Activated T-cell treated with anti-CD3 and anti-CD28 coated beads, Interleukin-2, amount 50 U/mL, for 4 hours (primary cell): ENCODE measurements at places on chromosomes 2 and 18. TPM values are rescaled to one million over a fixed set of nuclear protein-coding genes. Genes with fewer than 3 reads are reported as not detected.

The LHCGR gene
- not detected for total RNA-seq

The TMEFF2 gene
- not detected for total RNA-seq

The C2orf66 gene
- total RNA-seq = not detected

The HOXD12 gene
- not detected for total RNA-seq

The GGCX gene
- total RNA-seq = 24.0 TPM

The EML6 gene
- total RNA-seq = 0.71 TPM

The ZNF892 gene
- 2.6 TPM for total RNA-seq

The NT5C1B gene
- total RNA-seq = not detected

The IMPA2 gene
- total RNA-seq = 11.4 TPM

The SKOR2 gene
- not detected for total RNA-seq

The PKP4 gene
- 17.7 TPM for total RNA-seq

The RBM44 gene
- 0.33 TPM for total RNA-seq

The ARID5A gene
- total RNA-seq = 131 TPM

The TUBB8B gene
- total RNA-seq = not detected

The FSIP2 gene
- not detected for total RNA-seq

The TANK gene
- total RNA-seq = 61.2 TPM

DNA sequence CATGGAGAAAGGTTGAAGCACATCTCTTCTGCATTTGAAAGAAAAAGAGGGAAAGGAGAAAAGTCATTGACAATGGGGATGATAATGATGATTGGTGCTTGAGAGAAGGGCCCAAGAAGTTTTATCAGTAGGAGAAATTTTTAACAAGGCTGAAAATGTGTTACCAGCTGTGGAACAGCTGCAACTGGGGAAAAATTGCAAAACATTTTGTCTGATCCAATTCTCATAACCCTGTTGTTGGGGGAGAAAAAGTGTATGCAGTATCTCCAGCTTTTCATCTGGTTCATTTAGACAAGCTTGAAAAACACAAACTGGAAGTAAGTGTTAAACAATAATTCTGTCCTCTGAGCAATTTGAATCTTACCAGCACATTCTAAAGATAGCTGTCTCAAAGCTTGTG lies 92.7 kb downstream of the CSRNP3 start:
- no peak for DNase-seq

GRCh38 chr2:160332318-160332717 lies 132.2 kb upstream of the ITGB6 start:
- no peak for DNase-seq

GRCh38 chr2:176626796-176627195 lies 357.6 kb downstream of the MTX2 start:
- no peak for DNase-seq

- no peak for DNase-seq
These were observed 22.3 kb downstream of the KIAA1328 start for GRCh38 chr18:36851202-36851590.

DNA sequence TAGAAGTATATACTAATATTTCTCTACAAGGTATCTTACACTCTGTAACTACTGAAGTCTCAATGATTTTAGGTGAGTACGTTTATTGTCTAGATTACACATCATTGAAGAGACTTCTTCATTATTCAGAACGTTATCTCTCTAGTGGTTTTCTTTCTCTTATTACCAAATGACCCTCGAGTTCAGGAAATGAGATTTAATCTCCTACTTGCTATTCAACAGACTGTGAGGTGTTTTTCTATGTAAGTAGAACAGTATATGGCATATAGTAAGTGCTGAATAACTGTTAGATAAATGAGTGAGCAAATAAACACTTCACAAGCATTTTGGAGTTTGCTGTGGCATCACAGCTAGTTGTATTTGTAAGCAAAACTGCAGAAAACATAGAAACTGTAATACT lies 947.2 kb upstream of the SLC39A10 start:
- DNase-seq = no peak

GRCh38 chr2:235734168-235734567 lies 240.3 kb downstream of the AGAP1 start:
- no peak for DNase-seq

DNA sequence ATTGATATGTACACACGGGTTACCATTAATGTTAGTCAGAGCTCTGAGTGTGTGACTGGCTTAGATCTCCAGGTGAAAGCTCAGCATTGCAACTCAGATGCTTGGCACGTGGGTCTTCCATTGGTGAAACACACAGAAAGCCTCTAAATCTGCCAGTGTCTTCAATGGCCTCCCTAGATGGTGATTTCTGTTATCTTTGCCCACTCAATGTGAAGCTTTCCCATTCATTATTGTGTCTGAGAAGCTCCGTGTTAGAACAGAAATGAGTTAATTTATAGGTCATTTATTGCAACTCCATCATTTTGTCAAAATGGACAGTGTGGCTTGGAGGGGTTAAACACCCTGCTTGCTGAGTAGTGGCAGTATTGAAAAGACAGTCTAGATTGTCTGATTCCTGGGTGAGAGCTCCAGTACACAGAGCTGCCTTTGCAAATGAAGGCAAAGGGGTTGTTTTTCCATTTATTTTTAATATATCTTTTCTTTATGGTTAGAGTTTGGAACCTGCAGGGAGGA lies 64.7 kb upstream of the GCFC2 start:
- no peak for DNase-seq

- no peak for DNase-seq
These were observed 652.5 kb upstream of the FAM98A start for GRCh38 chr2:34251578-34251977.

DNA sequence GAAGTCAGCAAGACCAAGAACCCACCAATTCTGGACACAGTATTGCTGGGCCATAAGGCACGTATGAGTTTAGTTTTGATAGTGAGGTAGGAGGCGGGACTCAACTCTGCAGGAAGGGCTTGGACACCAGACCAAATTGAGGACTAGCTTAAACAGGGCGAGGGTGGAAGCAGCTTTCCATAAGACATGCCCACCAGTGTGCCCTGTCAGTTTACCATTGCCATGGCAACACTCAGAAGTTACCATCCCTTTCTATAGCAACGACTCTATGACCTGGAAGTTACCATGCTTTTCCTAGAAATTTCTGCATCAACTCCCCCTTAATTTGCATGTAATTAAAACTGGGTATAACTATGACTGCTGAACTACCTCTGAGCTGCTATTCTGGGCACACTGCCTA lies 2.8 kb downstream of the M1AP start:
- no peak for DNase-seq

- DNase-seq = no peak
These were observed 214.0 kb downstream of the TMEM163 start for GRCh38 chr2:134504586-134505336.

DNA sequence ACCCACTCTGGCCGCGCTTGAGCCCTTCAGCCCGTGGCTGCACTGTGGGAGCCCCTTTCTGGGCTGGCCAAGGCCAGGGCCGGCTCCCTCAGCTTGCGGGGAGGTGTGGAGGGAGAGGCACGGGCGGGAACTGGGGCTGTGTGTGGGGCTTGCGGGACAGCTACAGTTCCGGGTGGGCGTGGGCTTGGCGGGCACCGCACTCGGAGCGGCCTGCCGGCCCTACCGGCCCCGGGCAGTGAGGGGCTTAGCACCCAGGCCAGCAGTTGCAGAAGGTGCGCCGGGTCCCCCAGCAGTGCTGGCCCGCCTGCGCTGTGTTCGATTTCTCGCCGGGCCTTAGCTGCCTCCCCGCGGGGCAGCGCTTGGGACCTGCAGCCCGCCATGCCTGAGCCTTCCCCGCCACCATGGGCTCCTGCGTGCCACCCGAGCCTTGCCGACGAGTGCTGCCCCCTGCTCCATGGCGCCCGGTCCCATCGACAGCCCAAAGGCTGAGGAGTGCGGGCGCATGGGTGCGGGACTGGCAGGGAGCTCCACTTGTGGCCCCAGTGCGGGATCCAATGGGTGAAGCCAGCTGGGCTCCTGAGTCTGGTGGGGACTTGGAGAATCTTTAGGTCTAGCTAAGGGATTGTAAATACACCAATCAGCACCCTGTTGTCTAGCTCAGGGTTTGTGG lies 173.7 kb upstream of the FIGN start:
- no peak for DNase-seq

GRCh38 chr2:174787487-174788205 lies 23.4 kb upstream of the CHRNA1 start:
- DNase-seq = no peak

GRCh38 chr2:177717831-177718618 lies 325.5 kb downstream of the AGPS start:
- no peak for DNase-seq

- no peak for DNase-seq
These were observed 70.2 kb downstream of the TPGS2 start for GRCh38 chr18:36758623-36759022.

DNA sequence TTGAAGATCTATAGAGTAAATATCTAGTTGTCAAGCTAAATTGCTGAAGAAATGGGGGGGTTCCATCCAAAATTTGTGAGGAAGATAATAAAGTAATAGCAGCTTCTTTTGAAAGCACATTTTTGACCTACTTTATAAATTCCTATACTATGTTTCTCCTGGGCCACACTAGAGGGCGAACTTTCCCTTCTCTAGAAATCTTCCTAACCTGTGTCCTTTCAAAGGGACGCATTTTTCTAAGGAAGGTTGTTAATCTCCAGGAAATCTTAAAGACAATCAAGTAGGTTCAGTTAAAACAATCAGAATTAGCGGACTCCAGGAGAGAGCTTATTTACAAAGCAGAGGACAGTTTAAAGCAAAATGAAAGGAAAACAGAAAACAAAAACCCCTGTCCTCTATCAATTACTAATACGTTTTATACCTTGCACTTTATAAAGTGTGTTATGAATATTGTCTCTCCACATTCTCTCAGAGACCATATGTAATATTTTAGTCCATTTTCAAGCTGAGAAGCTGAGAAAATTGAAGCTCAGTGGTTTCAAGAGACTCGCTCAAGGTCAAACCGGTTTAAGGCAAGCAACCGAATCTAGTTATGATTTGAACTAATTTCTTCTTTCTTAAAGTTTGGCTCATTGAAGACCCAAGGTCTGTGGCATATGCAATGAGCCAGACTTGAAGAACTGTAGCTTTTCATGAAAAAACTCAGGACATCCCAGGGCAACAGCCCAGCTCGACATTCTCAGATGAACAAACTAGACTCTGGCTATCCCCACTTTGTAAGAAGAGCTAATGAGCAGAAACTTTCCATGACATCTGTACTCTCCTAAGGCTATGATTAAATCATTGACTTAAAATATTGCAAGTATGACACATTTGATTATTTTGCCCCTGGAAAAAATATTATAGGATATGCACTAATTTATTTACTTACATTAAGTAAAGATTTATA lies 273.6 kb downstream of the PAX3 start:
- DNase-seq = no peak

DNA sequence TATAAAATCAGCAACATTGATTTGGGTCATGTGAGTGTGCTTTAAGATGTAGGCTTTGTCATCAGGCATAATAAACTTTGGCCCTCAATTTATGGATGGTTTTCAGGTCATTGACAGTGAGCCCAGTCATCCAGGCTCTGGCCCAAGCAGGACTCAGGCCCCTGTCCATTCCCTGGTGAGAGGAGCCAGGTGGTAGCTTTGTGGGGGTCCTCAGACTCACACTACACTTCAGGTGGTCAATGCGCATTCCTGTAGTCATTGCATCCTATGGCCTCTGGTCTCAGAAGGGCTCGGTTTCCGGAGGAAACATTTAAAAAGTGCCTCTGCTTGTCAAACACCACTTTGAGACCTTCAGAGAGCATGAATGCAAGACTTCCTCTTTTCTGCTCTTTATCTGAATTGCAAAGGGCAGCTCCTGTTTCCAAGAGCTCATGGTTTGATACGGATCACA lies 20.2 kb downstream of the LGALSL start:
- DNase-seq = no peak

DNA sequence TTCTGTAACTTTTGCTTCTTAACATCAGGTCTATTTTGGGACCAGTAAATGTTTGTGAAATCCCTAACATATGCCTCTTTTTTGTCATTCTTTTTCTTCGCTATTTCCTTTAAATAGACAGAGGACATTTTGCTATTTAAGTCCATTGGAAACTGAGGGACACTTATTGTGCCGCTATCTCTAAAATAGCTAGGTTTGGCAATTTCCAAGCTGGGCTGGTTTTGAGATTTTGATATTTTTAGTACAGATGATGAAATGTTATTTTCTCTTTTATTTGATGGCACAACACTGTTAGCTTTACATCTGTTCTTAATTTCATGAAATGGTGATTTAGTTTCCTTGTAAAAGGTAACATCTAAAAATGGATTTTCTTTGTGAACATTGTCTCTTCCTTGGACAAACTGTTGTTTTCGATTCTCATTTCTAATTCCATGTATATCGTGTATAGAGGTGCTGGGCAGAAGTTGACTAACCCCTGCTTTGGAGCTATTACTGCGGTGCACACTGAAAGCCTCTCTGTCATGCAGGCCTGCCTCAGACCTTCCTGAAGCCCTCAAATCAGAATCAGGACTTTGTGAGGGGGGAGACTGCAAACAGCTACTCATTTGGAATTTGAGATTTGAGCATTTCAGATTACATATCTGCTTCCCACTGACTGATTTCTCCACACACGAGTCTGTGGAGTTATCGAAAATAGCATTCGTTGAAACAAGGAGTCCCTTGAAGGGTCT lies 594 bp downstream of the RAD51AP2 start:
- DNase-seq = no peak

DNA sequence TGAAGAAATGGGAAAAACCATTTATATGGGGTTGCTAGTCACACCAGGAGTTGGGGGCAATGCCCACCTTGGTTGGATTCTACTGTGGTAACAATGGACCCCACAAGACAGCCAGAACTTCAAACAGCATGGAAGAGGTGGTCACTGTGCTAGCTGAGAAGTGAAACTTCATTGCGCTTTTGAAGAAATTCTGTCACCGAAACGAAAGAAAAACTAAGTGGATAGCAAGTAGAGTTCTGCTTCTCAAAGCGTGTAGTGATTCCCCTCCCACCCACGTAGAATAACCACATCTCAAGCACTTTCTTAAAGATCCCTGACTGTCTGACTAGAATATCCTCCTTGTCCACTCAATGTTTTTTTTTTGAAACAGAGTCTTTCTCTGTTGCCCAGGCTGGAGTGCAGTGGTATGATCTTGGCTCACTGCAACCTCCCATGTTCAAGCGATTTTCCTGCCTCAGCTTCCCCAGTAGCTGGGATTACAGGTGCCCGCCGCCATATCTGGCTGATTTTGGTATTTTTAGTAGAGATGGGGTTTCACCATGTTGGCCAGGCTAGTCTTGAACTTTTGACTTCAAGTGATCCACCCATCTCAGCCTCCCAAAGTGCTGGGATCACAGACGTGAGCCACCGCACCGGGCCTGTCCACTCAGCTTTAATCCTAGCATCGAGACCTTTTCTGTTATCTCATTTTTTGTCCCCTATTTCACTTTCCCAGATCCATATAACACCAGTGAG lies 30.1 kb upstream of the CCL20 start:
- no peak for DNase-seq
